ENCODE measurements at places on chromosomes 2 and 18. TPM values are rescaled to one million over a fixed set of nuclear protein-coding genes. Genes with fewer than 3 reads are reported as not detected.

- no peaks in the 10 kb centered on the region for H3K4me1 ChIP-seq
- H3K36me3 ChIP-seq, result no peaks in the 10 kb centered on the region
- H3K4me3 ChIP-seq, result no peak overlapping the region
- H3K27me3 ChIP-seq, result no peaks in the 10 kb centered on the region
Observed at GRCh38 chr2:153595939-153596338, 117.4 kb upstream of the RPRM start.

- no peaks in the 10 kb centered on the region for H3K4me1 ChIP-seq
- H3K27me3 ChIP-seq, result no peaks in the 10 kb centered on the region
- peaks cover 41% of the 10 kb centered on the region for H3K36me3 ChIP-seq
- H3K4me3 ChIP-seq, result no peak overlapping the region
Observed at GRCh38 chr2:229800997-229801754, 86.8 kb upstream of the DNER start.

DNA sequence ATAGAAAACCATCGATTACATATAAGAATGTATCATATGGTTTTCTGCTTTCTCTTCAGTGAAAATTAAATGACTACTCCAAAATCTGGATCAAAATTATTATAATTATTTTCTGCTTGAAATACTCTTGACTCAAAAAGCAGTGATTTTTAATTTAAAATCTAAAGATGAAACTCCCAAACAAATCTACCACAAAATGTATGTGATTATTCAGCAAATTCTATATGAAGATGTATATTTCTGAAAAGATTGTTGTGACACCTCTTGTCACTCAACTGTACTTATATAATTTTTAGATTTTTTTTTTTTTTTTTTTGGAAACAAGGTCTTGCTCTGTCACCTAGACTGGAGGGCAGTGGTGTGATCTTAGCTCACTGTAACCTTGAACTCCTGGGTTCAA lies 98.6 kb downstream of the MTCL1 start:
- no peaks in the 10 kb centered on the region for H3K36me3 ChIP-seq
- DNase-seq, result no peak
- H3K4me1 ChIP-seq, result peaks cover 6% of the 10 kb centered on the region
- H3K27ac ChIP-seq, result no peak overlapping the region
- H3K4me3 ChIP-seq, result no peak overlapping the region
- H3K27me3 ChIP-seq, result peaks cover 3% of the 10 kb centered on the region

DNA sequence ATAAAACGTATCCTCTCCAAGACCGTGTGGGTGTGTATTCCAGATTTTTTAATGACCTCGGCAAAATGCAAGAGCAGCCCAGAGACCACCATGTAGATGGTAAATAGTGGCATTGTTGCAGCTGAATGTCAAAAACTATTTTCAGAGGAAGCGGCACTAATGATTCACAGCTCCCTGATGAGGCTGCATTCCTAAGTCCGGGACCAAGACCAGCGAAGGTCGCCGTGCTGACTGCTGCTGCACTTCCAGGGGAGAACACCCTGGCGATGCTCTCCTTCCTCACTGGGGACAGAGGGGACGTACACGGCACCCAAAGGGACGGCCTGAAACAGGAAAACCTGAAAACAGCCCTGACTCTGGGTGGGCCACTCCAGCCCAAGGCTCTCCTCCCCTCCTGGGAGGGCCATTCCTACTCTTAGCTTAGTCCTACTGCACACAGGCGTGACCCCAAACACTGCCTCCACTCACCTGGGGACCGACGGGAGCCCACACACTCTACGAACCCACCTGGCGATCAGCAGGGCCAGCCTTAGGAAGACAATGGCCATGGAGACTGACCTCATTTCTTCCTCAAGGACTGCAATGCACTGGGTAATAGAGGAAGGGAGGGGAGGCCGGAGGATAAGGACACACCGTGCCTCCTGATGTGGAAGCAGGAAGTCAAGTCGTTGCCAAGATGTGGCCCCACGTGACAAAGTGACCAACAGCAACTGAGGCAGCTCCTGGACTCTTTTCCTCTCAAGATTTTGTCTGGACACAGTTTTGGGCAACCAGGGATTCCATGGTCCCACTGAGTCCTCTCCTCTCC lies 82.8 kb downstream of the ZNF516 start:
- DNase-seq, result no peak
- H3K27me3 ChIP-seq, result peaks cover 21% of the 10 kb centered on the region
- H3K36me3 ChIP-seq, result no peaks in the 10 kb centered on the region
- no peak overlapping the region for H3K4me3 ChIP-seq
- no peak overlapping the region for H3K27ac ChIP-seq

DNA sequence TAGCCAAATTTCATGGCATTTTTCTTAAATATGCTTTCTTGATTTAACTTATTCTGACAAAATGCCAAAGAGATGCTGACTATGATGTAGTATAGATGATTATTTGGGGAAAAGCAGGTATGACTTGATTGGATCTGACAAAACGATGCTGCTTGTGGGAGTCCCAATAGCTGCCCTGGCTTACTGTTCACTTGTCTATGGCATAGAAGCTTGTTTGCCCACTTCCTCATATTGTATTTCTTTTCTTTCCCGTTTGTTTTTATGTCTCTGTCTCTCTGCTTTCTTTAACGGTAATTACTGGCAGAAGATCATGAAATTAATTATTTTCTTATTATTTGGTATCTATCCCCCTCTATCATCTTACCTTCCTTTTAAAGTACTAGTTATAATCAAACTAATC lies 43.0 kb downstream of the EPC2 start:
- no peak overlapping the region for H3K4me3 ChIP-seq
- H3K27ac ChIP-seq, result no peak overlapping the region
- no peak for DNase-seq
- H3K36me3 ChIP-seq, result peaks cover 12% of the 10 kb centered on the region
- H3K27me3 ChIP-seq, result no peaks in the 10 kb centered on the region

- no peaks in the 10 kb centered on the region for H3K4me1 ChIP-seq
- H3K36me3 ChIP-seq, result no peaks in the 10 kb centered on the region
- peaks cover 2% of the 10 kb centered on the region for H3K27me3 ChIP-seq
- DNase-seq, result no peak
- H3K27ac ChIP-seq, result no peak overlapping the region
Observed at GRCh38 chr18:58788971-58789875, 75.5 kb upstream of the ZNF532 start.

The SERPINB10 gene
- total RNA-seq, result not detected

DNA sequence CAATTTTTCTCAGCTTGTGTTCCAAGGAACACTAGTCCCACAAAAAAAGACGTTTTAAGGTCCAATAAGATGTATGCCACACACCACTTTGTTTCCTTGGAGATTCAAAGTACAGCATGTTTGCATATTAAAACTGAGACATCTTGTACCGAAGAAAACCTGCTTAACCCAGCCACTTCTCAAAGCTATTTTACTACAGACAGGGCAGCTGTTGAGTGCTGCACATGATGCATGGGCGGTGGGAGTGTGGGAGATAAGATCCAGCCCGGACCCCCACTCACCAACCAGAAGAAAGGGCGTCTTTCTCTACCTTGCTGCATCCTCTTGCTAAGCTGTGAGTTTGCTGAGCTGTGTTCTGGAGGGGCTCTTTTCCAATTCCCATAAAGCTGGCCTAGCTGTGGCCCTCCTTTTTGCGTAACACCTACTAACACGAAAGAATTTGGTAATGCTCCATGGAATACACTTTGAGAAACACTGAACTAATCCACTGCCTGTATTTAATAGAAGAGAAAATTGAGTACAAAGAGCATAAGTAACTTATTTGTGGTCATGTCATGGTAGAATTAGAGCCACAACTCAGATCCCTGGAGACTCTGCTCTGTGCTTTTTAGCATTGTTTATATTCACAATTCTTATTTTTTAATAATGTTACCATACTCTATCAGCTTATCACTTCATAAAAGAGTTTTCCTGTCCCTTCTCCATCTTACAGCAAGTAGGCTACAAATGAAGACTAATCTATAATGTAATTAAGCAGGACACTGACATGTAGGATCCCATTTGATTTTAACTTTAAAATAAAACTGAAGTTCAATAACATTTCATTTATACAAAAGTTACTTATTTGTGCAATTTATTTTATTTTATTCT lies 90.0 kb downstream of the PLEKHM3 start:
- no peak for DNase-seq
- no peak overlapping the region for H3K4me3 ChIP-seq
- H3K27me3 ChIP-seq, result no peaks in the 10 kb centered on the region
- H3K27ac ChIP-seq, result no peak overlapping the region
- no peaks in the 10 kb centered on the region for H3K4me1 ChIP-seq
- H3K36me3 ChIP-seq, result no peaks in the 10 kb centered on the region

The DNAH6 gene
- total RNA-seq, result 0.12 TPM

DNA sequence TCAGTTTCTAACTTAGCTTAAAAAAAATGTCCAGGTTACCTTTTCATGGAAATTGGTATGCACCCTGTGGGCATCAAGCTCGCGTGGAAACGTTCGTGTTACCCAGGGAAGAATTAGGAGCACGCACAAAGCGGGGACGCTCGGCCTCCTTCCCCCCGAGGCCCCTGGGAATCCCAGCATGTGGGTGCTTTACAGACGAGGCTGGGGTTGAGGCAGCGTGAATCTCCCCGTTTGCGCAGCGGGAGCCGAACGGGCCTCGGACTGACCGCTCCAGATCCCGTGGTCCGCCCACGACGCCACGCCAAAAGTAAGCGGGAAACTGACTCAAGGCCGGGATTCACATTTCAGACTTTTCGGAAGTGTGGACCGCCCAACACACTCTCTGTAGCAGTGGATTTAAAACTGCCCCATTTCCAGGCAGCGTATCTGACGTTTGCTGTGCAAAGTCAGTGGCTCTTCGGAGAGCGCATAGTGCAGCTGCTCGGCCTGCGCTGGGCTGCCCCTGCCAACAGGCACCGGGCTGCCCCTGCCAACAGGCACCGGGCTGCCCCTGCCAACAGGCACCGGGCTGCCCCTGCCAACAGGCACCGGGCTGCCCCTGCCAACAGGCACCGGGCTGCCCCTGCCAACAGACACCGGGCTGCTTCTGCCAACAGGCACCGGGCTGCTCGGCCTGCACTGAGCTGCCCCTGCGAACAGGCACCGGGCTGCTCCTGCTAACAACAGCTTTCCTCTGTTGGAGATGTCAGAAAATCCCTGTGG lies 49.7 kb downstream of the SH3YL1 start:
- peaks cover 6% of the 10 kb centered on the region for H3K27me3 ChIP-seq
- no peak overlapping the region for H3K27ac ChIP-seq
- H3K4me3 ChIP-seq, result no peak overlapping the region
- DNase-seq, result no peak
- H3K4me1 ChIP-seq, result no peaks in the 10 kb centered on the region

GRCh38 chr2:464562-465309 lies 176.8 kb upstream of the ALKAL2 start:
- peaks cover 22% of the 10 kb centered on the region for H3K4me1 ChIP-seq
- peaks cover 57% of the 10 kb centered on the region for H3K27me3 ChIP-seq
- no peak overlapping the region for H3K4me3 ChIP-seq
- H3K27ac ChIP-seq, result no peak overlapping the region

GRCh38 chr18:45161850-45162249 lies 453.4 kb upstream of the SLC14A2 start:
- H3K27ac ChIP-seq, result no peak overlapping the region
- H3K4me3 ChIP-seq, result no peak overlapping the region
- H3K27me3 ChIP-seq, result peaks cover 2% of the 10 kb centered on the region
- H3K36me3 ChIP-seq, result no peaks in the 10 kb centered on the region

GRCh38 chr2:2823061-2823753 lies 492.1 kb upstream of the MYT1L start:
- no peak overlapping the region for H3K27ac ChIP-seq
- DNase-seq, result no peak
- peaks cover 1% of the 10 kb centered on the region for H3K27me3 ChIP-seq

The REG3G gene
- total RNA-seq, result not detected

DNA sequence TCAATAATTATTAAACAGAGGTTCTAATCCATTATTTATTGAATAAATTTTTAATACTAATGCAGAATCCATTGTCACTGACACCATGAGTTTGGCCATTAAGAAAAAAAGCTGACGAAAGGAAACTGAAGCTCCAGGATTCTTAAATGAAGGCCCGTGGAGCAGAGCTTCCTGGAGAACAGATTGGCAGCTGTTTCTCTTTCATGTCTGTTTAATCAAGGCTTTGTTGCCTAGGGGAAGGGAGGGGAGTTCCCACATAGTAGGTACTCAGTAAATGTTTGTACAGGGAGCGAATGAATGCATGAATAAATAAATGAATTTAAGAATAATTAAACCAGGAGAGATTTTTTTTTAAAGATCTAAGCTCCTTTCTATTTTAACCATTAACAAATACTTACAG lies 315.1 kb upstream of the KLHL29 start:
- H3K36me3 ChIP-seq, result no peaks in the 10 kb centered on the region
- H3K27ac ChIP-seq, result no peak overlapping the region
- peaks cover 2% of the 10 kb centered on the region for H3K27me3 ChIP-seq
- no peaks in the 10 kb centered on the region for H3K4me1 ChIP-seq
- DNase-seq, result no peak
- H3K4me3 ChIP-seq, result no peak overlapping the region

The HNRNPLL gene
- 91.5 TPM for total RNA-seq

- H3K4me3 ChIP-seq, result no peak overlapping the region
- no peak for DNase-seq
- H3K36me3 ChIP-seq, result peaks cover 33% of the 10 kb centered on the region
- peaks cover 86% of the 10 kb centered on the region for H3K4me1 ChIP-seq
- H3K27ac ChIP-seq, result no peak overlapping the region
Observed at GRCh38 chr18:24023185-24023814, 8.7 kb downstream of the TTC39C start.

- DNase-seq, result no peak
- peaks cover 19% of the 10 kb centered on the region for H3K4me1 ChIP-seq
- no peak overlapping the region for H3K27ac ChIP-seq
Observed at GRCh38 chr18:36176177-36176584, 11.1 kb upstream of the MOCOS start.

The CYP26B1 gene
- total RNA-seq, result not detected

- no peaks in the 10 kb centered on the region for H3K36me3 ChIP-seq
- H3K4me1 ChIP-seq, result peaks cover 23% of the 10 kb centered on the region
- H3K27me3 ChIP-seq, result peaks cover 6% of the 10 kb centered on the region
- no peak for DNase-seq
Observed at GRCh38 chr2:145751629-145752028, 1231.7 kb upstream of the ZEB2 start.

DNA sequence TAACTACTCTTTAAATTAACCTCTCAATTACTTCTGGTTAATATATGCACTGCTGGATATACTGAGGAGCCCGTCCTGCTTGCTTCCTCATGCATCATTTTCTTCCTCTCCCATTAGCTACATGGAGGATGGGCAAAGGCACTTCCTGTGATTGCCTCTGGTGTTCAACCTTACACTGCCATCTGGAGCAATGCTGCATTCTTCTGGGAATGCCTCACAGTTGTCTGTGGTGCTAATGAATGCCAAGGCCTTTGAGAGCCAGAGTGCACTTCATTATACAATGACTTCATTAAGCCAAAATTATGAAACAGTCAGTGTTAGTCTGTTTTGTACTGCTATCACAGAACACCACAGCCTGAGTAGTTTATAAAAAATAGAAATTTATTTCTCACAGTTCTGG lies 134.8 kb upstream of the DOCK10 start:
- H3K4me3 ChIP-seq, result no peak overlapping the region
- H3K36me3 ChIP-seq, result no peaks in the 10 kb centered on the region
- no peak overlapping the region for H3K27ac ChIP-seq
- DNase-seq, result no peak
- peaks cover 2% of the 10 kb centered on the region for H3K27me3 ChIP-seq

Data from activated T-helper 1 cell treated with anti-CD3 and anti-CD28 coated beads, Interleukin-12 subunit alpha, Interleukin-12 subunit beta, Interleukin-2, Interleukin-4 antibody, amounts not matched to agents 30 ng/mL and 10 ng/mL and 1 ng/mL, durations not matched to agents 14 hours and 24 hours and 36 hours (primary cell).